ENCODE measurements at places on chromosomes 6 and 20. TPM values are rescaled to one million over a fixed set of nuclear protein-coding genes. Genes with fewer than 3 reads are reported as not detected.

DNA sequence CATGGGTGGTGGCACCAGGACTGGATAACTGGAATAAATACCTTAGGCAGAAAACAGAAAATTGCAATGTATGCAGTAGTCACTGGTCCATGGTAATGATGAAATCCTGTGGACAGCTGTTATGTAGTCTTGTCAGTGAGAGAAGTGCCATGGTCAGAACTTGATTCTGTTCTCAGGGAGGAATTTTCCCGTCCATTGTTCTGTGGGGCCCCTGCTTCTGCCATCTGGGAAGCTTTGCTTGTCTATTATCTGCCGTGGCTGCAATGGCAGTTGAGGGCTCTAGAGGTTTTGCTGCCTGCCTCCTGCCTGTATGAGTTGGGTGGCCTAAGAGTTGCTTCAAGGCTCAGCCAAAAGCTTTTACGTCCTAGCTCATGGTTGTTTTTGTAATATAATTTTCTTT lies 126.8 kb upstream of the SLC35B3 start:
- no peak for DNase-seq

- no peak for DNase-seq
Measured at GRCh38 chr6:136528477-136528876, 21.7 kb downstream of the MAP7 start.

ECT2L gene
- not detected for total RNA-seq

MMUT gene
- 14.4 TPM for total RNA-seq

CRISP3 gene
- 0.48 TPM for total RNA-seq

NEURL2 gene
- total RNA-seq: 9.2 TPM

GRCh38 chr6:116073765-116074440 lies 13.2 kb upstream of the FRK start:
- DNase-seq: no peak

DNA sequence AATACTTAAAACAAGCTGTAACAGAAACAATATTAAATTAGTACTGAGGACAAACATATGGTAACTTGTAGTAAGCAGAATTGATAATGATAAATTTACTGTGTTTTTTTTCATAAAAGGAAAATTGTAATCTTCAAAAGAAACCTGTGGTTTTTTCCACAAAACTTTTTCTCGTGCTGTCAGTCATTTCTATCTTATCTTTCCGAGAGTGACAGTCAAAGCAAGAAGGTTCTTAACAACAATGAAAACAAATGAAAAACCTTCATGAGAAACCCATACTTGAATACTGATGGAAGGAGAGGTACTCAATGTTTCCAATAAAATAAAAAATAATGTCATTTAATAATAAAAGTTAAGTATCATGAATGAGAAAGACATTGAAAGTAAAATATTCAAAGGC lies 174.0 kb downstream of the TBC1D32 start:
- DNase-seq: no peak

PFDN4 gene
- total RNA-seq: 49.5 TPM

FLRT3 gene
- 0.70 TPM for total RNA-seq

CDSN gene
- 1.0 TPM for total RNA-seq

WFDC2 gene
- total RNA-seq: 159 TPM

DNA sequence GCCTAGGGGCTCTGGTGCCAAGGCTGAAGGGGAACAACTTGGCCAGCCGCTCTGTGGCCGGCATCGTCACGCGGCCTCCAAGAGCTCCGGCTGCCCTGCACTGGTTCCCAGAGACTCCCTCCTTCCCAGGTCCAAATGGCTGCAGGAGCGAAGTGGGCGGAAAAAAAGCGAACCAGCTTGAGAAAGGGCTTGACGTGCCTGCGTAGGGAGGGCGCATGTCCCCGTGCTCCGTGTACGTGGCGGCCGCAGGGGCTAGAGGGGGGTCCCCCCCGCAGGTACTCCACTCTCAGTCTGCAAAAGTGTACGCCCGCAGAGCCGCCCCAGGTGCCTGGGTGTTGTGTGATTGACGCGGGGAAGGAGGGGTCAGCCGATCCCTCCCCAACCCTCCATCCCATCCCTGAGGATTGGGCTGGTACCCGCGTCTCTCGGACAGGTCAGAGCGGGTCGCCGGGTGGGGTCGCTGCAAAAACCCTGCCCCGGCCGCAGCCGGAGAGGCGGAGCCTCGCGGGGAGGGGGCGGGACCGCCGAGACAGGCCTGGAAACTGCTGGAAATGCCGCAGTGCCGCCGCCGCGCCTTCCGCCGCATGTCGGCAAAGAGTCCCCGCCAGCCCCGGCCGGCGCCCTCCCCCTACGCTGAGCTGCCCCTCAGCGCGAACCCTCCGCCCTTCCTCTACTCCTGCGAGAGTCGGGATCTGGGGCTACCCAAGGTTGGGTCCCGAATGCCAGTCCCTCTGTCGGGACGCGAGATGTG lies 814 bp upstream of the HSP90AB1 start:
- DNase-seq: peak; percentile 64

CPNE1 gene
- 271 TPM for total RNA-seq

DNA sequence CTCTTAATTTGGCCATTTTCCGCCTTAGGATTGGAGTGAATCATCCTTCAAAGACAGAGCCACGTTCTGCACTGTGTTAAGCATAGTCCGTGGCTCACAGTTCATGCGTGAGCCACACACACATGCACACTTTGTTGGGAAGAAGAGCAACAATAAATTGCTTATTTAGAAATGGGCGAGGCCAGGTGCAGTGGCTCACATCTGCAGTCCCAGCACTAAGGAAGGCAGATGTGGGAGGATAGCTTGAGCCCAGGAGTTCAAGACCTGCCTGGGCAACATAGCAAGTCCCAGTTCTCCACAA lies 131.3 kb downstream of the ZDHHC14 start:
- no peak for DNase-seq

GRCh38 chr6:168313431-168314011 lies 6.1 kb downstream of the DACT2 start:
- DNase-seq: no peak

DNA sequence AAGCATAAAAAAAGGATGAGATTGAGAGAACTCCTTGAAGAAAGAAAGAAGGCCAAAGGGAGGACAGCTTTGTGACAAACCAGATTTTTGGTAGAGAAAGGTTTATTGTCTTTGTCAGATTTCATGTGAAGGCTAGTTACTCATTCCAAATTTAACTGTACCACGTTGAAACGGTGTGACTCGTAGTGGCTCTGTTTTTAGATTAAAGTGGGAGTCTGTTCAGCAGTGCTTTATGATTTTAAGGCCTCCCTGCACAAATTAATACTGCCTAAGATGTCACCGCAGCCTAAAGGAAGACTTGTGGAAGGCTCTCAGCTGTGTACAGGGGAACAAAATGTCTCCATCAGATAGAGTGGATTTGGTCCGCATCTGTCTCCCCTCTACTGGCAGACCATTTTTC lies 35.9 kb downstream of the CDC40 start:
- DNase-seq: no peak

DNA sequence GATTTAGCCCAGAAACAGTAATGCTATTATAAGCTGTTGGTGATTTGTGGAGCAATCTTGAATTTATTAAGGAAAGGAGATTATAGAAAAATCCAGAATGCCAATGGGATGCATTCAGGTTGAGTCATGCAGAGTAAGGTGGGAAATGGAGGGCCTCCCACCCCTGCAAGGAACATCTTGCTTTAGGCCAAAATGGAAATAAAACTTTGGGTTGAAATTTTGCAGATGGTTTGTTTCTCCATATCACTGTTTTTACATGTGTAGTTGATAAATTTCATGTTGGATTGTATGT lies 152.4 kb downstream of the BCAS1 start:
- no peak for DNase-seq

ANGPT4 gene
- not detected for total RNA-seq

Data from PC-9 (cell line).